ENCODE measurements at places on chromosomes 1 and 21.

- DNase-seq: no peak
Observed at GRCh38 chr1:57795886-57796285, 372.0 kb upstream of the DAB1 start.

DNA sequence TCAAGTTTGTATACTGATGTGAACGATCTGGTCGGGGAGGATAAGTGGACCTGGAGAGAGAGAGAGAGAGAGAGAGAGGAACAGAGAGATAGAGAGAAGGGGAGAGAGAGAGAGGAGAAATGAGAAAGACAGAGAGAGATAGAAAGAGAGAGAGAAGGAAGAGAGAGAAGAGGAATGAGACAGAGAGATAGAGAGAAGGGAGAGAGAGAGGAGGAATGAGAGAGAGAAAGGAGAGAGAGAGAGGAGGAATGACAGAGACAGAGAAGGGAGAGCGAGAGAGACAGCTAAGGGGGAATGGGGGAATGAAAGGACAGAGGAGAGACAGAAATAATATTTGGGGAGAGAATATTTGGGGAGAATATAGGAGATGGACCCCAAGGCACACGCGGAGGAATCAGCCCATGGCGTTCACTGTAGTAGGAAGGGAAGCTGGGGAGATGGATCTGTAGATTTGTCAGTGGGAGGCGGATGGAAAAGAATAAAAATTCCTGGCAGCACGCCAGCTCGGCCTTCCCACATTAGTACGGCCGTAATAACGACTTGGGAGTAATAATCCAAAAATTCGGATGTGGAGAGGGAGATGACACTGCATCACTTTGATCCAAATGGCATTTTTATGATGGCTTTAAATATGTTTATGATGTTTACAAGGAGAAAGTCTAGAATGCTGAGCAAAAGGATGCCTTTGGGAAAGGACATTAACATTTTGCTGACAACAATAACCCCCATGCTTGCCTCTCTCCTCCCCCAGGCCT, 159.8 kb upstream of the KCNJ6 start:
- DNase-seq: no peak

DNA sequence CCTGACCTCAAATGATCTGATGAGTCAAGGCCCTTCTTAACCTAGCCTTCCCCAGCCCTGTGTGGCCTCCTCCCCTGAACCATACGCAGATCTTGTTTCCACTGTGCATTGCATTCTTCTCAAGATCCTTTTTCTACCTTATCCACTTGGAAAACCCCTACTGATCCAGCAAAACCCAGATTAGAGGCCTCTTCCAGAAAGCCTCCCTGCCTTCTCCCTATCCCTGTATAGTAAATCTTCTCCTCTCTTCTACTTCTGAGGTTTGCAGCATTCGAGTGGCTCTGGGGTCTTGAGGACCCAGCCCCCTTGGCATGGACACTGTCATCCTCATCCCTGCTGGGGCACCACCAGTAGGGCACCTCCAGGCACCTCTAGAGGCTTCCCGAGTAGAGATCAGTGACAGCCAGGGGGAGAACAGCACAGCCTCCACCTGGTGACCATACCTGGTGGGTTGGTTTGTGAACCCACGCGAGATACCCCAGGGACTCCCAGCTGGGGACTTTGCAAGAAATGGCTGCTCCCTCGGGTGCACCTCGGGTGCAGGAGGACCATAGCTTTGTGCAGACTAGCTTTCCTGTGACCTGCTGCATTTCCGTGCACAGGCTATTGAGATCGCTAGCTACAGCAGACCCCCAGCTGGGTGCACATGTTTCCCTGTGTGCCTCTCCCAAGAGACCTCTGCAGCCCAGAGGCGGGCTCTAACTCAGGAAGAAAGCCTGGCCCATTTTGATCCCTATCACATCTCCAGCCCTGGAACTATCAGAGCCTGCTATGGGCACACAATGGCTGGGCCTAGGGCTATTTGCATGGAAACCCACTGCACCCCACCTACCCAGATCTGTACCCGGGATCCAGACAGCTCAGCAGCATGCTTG, 34.2 kb downstream of the MATN1 start:
- no peak for DNase-seq

DNA sequence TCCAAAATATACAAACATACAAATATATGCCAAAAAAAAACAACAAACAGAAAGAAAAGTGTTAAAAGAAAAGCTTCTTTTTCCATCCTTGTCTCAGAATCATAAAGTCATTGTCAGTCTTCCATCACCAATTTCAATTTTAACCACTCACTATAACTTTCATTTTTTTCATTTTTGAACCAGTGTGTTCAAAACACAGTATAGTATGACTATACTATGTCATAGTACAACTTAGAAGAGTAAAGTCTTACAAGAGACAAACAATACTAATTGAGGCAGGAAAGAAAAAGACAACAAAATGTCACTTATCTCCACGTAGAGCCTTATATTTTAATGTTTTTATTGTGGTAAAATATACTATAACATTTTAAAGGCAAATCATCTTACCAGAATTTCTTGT, 7.6 kb downstream of the NSL1 start:
- no peak for DNase-seq

DNA sequence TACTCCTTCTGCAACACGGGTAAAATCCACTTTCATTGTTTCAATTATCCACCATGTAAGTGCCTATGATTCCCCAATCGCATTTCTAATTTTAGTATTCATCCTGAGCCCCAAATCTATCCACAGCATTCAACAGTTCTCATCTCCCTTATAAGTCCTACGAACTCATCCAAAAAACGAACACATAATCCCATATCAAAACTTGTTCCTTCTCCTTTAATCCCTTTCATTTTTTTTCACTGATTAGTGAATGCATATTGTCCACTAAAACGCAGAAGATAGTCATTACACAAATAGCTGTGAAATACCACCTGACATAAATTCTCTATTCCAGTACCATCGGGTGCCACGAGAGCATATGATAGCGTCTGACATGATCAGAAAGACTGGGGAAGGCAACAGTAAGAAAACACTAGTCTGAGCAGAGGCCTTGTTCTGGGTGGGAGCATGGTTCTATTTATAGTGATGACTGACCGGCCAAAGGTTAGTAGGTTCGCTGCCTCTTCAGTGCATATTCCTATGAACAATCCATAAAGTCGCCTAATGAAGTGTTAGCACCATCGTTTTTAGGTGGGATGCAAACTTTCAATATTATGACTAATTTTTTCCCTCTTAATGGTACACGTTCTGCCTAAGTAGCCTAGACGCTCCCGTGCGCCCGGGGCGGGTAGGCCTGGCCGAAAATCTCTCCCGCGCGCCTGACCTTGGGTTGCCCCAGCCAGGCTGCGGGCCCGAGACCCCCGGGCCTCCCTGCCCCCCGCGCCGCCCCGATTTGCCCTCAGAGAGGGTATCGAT, 648 bp downstream of the ATP5PF start:
- no peak for DNase-seq

DNA sequence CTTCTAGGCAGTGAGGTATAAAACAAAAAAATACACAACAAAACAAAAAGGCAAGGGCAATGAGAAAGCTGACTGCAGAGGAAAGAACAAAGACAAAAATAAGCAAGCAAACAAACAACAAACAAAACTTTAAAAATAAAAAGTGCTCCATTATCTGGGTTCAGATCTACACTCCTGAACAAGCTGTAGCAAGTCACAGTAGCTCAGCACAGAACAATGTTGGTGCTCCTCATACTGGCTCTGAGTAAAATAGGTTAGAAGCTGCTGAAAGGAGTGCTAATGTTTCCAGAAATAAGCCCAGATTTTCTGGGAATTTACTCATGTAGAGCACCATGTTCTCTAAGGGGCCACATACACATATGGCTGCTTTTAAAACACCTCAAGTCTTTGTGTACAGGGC, 16.6 kb upstream of the DUSP10 start:
- DNase-seq: no peak

DNA sequence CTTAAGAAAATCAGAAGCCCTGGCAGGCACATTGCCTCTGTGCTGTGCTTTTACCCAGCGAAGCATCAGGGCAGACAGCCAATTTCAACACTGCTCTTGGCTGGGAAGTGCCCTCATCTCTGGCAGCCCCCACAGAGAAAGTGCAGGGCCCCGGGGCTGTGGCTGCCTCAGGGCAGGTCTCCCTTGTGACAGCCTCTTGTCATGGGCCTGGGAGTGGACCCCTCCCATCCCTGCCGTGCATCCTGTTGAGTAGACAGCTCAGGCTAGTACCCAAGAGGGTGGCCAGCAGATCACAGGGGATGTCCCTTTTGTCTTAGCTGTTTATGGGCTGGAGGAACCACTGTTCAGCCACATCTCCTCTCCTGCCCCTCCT, 23.3 kb downstream of the TTC34 start:
- DNase-seq: no peak

DNA sequence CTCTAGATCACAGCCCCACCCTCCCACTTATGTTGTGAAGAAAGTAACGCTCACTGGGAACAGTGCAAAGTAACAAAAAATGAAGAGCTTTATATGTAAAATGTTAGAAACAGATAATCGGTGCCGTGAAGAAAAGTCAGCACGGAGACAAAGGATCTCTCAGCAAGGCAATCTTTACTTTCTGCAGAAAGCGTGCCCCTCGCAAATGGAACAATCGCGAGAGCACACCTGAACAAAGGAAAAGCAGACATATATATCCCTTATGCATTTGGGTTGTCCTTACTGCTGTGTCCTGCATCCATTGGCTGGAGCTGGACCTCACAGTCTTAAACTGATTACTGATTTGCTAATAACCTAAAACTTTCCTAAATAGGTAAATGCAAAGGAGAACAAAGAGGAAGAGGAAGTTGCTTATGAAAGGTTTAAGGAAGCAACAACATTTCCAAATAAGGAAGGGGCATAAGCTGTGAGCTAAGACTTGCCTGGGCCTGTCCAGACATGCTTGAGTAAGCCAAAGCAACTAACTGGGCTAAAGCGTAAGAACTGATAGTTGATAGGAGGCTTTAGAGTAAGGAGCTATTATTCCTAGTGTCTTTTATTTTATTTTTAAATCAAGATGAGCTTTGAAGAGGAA, 89.7 kb downstream of the GTF2B start:
- no peak for DNase-seq

- DNase-seq: no peak
Observed at GRCh38 chr21:15122241-15122640, 57.4 kb upstream of the NRIP1 start.

GRCh38 chr1:115036814-115037507, 7.3 kb downstream of the TSHB start:
- no peak for DNase-seq

GRCh38 chr1:226737819-226738420, 1.2 kb downstream of the ITPKB start:
- peak; percentile 87 for DNase-seq

DNA sequence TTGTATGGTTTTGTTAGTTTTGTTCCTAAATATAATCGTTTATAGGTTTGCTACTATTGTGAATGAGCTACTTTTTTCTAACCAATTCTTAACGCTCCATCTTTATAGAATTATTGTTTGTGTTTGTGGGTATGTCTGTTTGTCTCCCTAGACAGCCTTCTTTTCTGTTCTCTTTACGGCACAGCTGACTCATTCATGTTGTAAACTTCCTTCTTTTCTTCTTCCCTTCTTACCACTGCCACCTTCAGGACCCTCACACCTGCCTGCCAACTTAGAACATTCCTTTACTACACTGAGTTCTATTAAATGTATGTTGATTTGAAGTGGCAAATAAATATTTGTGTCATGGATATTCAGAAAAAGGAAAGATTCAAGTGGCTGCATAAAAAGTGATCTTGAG, 29.1 kb downstream of the AK5 start:
- DNase-seq: no peak

GRCh38 chr1:236692742-236693141, 6.4 kb downstream of the ACTN2 start:
- DNase-seq: no peak

- no peak for DNase-seq
Observed at GRCh38 chr1:117137281-117137855, 15.8 kb upstream of the TRIM45 start.

GRCh38 chr1:165942927-165943597, 115.6 kb downstream of the UCK2 start:
- no peak for DNase-seq

GRCh38 chr21:46297338-46298271, 11.5 kb downstream of the YBEY start:
- peak; percentile 70 for DNase-seq

DNA sequence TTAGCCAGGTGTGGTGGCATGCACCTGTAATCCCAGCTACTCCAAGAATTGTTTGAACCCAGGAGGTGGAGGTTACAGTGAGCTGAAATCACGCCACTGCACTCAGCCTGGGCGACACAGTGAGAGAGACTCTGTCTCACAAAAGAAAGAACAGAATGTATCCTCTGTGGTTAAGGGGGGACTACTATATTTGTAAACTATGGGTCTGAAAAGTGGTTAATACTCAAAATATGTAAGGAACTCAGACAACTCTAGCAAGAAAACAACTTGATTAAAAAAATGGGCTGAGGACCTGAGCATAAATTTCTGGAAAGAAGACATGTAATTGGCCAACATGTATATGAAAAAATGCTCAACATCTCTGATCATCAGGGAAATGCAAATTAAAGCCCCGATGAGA, 11.2 kb downstream of the FNBP1L start:
- DNase-seq: no peak
